Ureter (tissue), 1 donor: ENCODE measurements at places on chromosomes 3 and 15. TPM values are rescaled to one million over a fixed set of nuclear protein-coding genes. Genes with fewer than 3 reads are reported as not detected.
A peak's percentile ranks its signal among the peaks of the same experiment; 100 is the strongest.

UBAP1L gene
- total RNA-seq, result 9.4 TPM

SLC28A1 gene
- not detected for total RNA-seq

RARRES1 gene
- 48.5 TPM for total RNA-seq

CPLX3 gene
- total RNA-seq, result not detected

THPO gene
- total RNA-seq, result 0.89 TPM

DNA sequence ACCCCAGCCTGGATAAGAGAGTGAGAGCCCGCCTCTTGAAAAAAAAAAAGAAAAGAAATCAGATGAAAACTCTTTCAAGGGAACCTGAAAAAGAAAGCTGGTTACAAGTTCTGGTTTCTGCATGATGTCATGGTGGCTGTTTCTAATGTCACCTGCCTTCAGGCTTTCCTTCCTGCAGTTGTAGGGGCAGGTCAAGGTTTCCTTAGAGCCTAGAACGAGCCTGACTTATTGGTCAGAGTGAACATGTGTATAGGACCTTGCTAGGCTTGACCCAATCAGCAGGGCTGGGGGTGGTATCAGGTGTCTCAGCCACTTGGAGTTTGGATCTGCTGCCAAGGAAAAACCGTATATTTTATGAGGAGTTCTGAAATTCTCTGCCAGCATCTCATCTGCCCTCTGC, 3.8 kb downstream of the IVD start:
- no peak for DNase-seq

DNA sequence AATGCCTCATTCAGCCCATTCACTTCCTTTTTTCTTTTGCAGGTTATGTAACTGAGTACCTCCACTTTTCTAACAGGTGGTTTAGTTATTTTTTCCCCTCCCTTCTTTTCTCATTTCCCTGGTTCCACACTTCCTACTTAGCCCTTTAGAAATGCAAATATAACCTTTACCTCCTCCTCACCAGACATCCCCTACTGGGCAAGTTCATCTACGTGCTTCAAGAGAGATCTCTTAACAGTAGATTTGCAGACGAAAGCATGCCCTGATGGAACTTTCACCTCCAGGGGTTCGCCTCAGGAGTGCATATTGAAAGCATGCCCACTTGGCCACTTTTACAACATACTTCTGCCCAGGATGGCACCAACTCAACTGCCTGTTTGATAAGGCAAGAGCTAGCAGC, 314.1 kb upstream of the LRRC3B start:
- no peak for DNase-seq

DNA sequence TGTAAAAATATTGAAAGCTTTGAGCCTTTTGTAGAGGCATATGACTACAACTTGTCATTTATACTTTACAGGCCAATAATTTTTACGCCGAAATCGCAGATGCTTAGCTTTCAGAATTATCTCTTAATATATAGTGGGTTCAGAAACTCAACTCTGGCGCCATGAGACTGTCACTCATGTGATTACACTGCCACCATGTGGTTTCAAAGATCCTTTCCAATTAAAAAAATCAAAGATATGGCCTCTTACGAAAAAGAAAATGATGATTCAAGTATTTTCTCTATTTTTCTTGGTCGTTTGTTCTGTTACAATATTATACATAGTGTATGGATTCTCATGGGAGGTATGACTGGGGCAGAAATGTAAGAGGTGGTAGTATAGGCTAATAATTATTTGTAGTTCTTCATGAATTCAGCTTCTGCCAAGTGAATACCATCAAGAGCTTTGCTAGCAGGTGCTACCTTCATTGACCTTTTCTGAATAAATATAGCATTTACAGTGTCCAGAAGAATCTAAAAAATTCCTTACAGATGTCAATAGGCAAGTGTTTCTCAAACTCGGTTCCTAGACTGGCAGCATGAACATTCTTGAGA, 751.7 kb upstream of the GOLIM4 start:
- DNase-seq, result no peak

GRCh38 chr3:114060906-114061655, 4.5 kb downstream of the QTRT2 start:
- DNase-seq, result no peak

- DNase-seq, result no peak
These were observed 35.0 kb upstream of the TJP1 start for GRCh38 chr15:29857221-29857789.

DNA sequence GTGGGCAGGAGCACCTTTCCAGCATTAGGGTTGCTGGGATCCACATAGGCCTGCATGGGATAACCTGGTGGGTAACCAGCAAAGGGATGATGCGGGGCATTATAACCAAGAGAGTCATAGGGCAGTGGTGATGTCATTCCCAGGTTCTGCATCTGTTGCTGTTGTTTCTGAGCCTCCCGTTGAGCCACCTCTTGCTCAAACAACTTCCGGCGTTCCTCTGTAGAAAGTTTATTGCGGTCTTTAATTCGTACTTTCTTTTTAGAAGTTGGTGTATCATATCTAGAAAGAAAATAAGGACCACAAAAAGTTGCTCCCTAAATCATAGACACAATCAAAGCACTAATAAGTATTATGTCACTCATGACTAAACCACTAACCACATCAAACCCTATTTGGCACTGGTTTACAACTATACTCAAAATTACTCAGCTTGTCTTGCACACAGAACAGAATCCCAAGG, 77.8 kb downstream of the NBEAL2 start:
- no peak for DNase-seq

GRCh38 chr15:79962178-79962577, 8.8 kb downstream of the BCL2A1 start:
- no peak for DNase-seq

DNA sequence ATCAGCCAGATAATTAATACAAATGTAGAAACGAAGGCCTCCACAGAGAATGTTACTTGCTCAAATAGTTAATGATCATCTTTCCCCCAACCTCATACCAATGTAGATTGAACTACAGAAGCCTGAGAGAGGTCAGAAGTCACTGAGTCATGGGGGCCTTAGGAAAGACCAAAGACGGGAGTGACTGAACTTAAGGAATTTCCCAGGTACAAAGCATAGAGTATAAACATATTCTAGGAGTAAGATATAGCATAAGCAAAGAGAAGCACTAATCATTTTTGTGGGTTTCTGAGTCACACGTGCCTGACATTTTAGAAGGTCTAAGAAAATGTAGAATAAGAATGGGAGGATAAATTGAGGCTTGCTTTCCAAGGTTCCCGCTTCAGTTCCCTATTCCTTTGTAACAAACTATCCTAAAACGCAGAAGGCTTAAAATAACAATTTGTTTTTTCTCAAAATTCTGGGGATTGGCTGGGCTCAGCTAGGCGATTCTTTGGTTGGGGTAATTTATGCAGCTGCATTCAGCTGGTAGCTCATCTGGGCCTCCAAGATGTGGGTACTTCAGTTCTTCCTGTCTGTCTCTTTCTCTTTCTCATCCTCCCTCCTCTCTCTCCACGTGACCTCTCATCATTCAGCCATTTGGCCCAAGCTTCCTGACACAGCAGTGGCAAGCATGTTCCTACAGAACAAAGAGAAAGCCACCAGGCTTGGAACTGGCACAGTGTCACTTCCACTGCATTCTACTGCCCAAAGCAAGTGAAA, 422.6 kb downstream of the FOXP1 start:
- DNase-seq, result no peak

DNA sequence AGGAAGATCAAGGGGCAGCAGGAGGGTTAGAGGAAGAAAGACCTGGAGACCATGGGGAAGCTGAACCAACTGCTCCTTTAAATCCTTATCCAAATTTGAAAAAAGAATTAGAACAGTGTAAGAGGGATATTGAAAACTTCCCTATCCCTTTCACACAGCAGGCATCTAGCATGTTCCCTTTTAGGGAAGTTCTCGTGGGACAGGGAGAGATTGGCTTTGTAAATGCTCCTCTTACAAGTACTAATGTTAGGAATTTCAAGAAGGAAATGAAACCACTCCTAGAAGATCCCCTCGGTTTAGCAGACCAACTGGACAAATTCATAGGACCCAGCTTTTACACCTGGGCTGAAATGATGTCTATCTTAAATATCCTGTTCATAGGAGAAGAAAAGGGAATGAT, 41.5 kb downstream of the PPCDC start:
- DNase-seq, result no peak

DNA sequence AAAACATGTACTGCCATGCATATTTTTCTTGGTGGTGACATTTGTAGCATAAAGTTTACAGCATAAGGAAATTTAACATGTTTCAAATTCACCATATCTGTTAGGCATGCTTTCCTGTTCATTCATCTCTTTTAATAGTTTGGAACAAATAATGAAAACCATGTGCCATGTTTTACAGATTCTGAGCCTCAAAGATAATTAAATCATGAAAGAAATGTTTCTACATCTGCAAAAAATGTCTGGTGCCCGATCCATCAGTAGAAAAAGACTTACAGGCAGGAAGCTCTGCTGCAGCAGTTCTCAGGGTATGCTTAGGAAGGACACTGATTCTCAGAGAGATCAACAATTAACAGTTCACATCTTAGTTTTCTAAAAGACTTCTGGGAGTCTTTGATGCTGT, 316.2 kb downstream of the IL5RA start:
- DNase-seq, result no peak

DNA sequence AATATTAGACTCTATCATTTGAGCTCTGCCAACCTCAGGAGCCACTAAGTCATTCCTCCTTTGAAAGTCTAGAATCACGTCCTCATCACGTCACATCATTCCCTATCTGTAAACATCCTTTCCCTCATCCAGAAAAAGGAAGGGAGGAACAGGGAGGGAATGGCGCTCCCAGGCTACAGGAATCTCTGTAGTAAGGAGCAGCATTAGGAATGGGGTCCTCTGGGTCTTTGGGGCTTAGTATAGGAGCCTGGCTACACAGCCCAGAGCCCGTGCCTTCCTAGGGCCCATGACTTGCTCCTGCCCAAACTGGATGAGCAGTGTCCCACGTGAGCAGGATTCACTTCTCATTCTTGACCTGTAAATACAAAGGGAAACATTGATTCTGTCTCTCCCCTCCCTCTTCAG, 1.6 kb downstream of the TAGLN3 start:
- no peak for DNase-seq

- DNase-seq, result no peak
These were observed 73.4 kb downstream of the MME start for GRCh38 chr3:155153242-155154186.

- DNase-seq, result no peak
These were observed 247.3 kb upstream of the KCNH8 start for GRCh38 chr3:18900994-18901393.

DNA sequence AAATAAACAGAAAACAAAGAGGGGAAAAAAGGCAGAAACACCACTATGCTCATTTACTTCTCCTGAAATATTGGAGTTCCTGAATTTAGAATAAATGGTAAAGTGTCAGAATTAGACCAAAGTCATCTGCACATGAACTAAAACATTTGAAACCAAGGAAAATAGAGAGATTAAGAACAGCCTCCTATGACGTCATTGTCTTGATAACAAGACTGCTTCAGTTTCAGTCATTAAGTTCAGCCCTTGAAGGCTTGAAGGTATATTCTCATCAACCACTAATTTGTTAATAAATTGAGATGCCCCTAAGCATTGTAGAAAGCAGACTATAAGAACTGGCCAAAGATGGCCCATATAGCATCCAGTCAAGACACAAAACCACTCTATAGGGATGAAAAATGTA, 2.5 kb downstream of the SUMF1 start:
- no peak for DNase-seq

- no peak for DNase-seq
These were observed 23.7 kb downstream of the CNTN3 start for GRCh38 chr3:74590620-74591262.

GRCh38 chr3:157868946-157869345, 237.3 kb downstream of the SHOX2 start:
- DNase-seq, result no peak

DNA sequence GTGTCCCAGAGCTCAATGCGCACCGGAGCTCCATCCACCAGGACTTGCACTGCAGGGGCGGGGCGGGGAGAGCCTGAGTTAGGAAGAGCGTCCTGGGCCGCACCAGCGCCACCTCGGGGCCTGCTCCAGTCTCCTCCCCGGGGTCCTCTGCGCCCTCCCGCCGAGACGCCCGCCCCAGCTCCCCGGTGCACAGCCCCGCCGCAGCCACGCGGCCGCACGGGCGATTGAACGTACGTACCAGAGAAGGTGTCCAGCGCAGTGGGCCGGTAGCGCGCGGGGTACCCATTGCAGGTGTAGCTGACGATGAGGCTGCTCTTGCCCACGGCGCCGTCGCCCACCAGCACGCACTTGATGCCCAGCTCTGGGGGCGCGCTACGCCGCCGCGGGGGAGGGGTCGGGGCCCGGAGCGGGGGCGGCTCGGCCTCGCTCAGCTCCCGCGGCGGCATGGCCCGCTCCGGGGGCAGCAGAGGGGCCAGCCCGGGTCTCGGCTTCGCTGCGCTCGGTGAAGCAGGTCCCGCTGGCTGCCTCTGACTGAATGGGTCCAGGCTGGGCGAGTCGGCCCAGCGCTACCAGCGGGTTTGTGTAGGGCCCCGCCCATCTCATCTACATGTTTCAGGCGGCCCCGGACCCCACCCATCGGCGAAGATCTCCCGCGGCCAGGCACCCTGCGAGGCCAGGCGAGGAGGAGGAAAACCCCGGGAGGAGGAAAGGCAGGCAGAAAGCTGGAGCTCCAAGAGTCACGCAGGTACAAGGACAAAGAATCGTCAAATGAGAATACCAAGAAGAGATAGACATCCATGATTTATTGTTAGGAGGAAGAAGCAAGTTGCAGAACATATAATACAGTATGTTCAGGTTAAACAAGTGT, at the start of gene RHOV:
Gene RHOV, minus strand, starts transcription at position 541 of the 868 bp plus-strand sequence. Its CDS starts 95 bp downstream, at position 446.
- peak; percentile 73 for DNase-seq

GRCh38 chr15:35108453-35108852, 23.4 kb upstream of the NANOGP8 start:
- no peak for DNase-seq
